Body of pancreas (tissue), 4 donors: ENCODE measurements at places on chromosomes 1 and 21. TPM values are rescaled to one million over a fixed set of nuclear protein-coding genes. Genes with fewer than 3 reads are reported as not detected.

DNA sequence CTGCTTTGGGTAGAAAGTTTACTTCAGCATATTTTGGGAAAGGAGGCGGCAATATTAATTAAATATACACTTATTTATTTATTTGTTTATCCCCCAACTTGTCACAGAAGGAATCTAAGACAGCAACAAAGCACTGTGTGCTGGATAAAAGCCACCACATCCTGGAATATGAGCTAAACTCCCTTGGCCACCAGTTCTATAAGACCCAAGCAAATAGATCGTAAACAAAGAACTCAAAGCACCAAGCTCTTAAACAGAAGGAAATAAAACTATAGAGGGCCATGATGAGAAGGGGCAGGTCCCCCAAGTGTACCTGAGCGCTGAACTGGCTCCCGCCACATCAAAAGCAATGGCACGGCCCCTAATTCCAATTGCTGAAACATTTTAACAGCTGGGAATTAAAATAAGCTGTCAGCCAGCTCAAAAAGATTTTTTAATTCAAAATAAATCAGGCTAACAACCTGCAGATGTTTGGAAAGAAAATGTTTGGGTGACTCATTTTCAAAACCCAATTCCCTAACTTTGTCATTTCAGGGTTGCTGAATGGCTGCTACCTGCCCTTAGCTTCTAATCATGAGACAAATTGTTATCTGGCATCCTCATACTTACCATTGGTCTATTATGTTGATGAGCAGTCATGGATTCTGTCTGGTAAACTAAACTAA lies 127.1 kb downstream of the SLC30A10 start:
- no peak for DNase-seq
- no peaks in the 10 kb centered on the region for H3K36me3 ChIP-seq
- H3K4me3 ChIP-seq, result no peak overlapping the region
- no peak overlapping the region for H3K27ac ChIP-seq
- H3K4me1 ChIP-seq, result no peaks in the 10 kb centered on the region
- no peaks in the 10 kb centered on the region for H3K27me3 ChIP-seq

DNA sequence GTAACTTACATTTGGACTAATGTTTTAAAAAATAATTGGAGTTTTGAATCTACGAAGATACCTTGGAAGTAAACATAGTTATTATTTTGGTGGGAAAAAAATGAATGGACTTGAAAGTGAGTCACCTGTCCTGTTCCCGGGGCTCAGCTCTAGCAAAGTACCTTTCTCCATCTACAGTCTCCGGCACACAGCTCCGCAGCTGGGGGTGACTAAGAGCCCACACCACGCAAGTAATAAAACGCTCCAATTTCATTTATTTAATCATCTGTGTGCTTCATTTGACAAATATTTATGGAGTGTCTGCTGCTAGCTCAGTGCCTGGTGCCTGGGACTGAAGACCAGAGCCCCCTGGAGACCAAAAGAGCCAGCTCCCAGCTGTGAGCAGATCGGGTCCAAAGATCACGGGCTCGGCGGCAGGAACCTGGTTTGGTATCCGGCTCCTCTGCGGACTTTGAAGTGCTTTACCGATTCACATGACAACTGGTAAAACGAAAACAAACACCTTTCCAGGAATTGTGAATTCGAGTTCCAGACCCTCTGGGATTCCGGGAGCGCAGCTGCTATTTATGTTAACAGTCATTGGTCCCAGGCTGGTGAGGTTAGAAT lies 1.7 kb upstream of the RIPK4 start:
- no peaks in the 10 kb centered on the region for H3K27me3 ChIP-seq
- H3K4me1 ChIP-seq, result peaks cover 44% of the 10 kb centered on the region
- DNase-seq, result peak; percentile 89
- H3K4me3 ChIP-seq, result no peak overlapping the region

DNA sequence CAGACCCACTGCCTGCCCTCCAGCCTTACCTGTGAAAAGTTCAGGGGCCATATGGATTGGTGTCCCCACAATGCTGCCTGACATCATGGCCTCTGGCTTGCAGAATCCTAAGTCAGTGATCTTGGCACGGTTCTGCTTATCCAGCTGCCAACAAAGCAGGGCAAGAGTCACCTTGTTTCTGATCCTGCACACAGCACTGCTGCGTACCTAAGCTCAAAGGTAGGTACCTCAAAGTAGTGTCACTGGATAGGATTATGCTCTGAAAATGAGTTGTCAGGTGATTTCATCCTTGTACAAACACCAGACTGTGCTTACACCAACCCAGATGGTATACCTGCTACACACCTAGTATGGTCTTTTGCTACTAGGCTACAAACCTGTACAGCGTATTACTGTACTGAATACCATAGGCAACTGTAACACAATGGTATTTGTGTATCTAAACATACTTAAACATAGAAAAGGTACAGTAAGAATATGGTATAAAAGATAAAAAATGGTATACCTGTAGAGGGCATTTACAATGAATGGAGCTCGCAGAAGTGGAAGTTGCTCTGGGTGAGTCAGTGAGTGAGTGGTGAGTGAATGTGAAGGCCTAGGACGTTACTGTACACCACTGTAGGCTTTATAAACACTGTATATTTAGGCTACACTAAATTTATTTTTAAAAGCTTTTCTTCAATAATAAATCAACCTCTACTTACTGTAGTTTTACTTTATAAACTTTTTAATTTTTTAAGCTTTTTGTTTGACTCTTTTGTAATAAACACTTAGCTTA lies 29.1 kb upstream of the RBBP5 start:
- H3K4me3 ChIP-seq, result no peak overlapping the region
- no peak for DNase-seq
- H3K4me1 ChIP-seq, result no peaks in the 10 kb centered on the region

DNA sequence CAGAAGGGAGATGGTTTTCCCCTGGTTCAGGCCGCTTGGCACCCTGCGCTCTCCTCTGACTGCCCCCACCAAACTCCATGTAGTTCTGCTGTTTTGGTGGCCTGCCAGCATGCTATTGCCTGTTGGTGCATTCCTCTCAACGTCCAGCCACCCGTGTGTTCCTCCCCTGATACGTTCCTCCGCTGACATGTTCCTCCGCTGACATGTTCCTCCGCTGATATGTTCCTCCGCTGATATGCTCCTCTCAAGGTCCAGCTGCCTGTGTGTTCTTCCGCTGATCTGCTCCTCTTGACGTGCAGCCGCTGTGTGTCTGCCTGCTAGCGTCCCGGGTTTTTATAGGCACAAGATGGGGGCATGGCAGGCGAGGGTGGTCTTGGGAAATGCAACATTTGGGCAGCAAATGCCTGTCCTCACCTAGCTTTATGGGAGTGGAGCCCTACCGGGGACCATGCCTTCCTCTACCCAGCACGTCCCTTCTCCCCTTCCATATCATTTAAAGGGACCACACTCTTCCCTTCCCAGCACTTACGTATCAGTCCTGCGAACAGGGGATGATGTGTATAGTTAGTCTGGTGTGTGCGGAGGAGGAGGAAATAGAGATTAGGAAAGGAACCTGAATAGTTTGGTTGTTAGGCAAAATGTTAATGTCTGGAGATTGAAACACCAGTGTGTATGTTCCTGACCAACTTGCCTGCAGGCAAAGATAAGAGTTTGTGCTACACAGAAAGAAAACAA lies 40.6 kb upstream of the PLA2G5 start:
- no peak overlapping the region for H3K27ac ChIP-seq
- DNase-seq, result no peak
- H3K27me3 ChIP-seq, result no peaks in the 10 kb centered on the region
- no peaks in the 10 kb centered on the region for H3K4me1 ChIP-seq

GRCh38 chr1:84571150-84571535 lies 3.1 kb downstream of the CTBS start:
- H3K27me3 ChIP-seq, result no peaks in the 10 kb centered on the region
- H3K36me3 ChIP-seq, result no peaks in the 10 kb centered on the region
- peaks cover 15% of the 10 kb centered on the region for H3K4me1 ChIP-seq
- H3K27ac ChIP-seq, result no peak overlapping the region
- H3K4me3 ChIP-seq, result no peak overlapping the region

- no peak overlapping the region for H3K4me3 ChIP-seq
- H3K4me1 ChIP-seq, result peaks cover 85% of the 10 kb centered on the region
- peak; percentile 96 for DNase-seq
- H3K27ac ChIP-seq, result peak overlapping the region; percentile 69
Measured at GRCh38 chr1:42943166-42943565, 15.5 kb downstream of the SLC2A1 start.

DNA sequence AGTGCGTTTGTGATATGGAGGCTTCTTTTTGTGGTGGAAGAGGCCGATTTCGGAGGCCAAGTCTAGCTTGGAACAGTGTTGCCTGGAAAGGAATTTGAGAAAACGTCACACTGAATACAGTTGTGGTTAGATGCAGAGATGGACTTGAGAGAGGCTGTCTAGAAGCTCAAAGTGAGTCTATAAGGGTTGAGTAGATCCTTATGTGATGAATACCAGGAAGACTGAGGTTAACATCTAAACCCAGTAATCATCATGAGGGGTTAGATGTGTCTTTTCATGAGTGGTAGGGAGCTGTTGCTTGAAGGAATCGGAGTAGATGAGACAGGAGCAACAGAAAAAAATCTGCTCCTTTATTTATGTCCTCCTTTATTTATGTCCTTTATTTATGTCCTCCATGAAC lies 114.6 kb upstream of the IVNS1ABP start:
- no peaks in the 10 kb centered on the region for H3K4me1 ChIP-seq
- H3K27me3 ChIP-seq, result no peaks in the 10 kb centered on the region
- H3K36me3 ChIP-seq, result no peaks in the 10 kb centered on the region
- DNase-seq, result no peak
- no peak overlapping the region for H3K27ac ChIP-seq

Gene PPIAL4G
- total RNA-seq, result not detected

Gene UAP1
- 66.6 TPM for total RNA-seq

Gene SYPL2
- 1.8 TPM for total RNA-seq
